GM03348 (cell line): ENCODE measurements at places on chromosomes 1 and 21.

GRCh38 chr1:166974647-166975345 lies 544 bp downstream of the ILDR2 start:
- no peak for DNase-seq

DNA sequence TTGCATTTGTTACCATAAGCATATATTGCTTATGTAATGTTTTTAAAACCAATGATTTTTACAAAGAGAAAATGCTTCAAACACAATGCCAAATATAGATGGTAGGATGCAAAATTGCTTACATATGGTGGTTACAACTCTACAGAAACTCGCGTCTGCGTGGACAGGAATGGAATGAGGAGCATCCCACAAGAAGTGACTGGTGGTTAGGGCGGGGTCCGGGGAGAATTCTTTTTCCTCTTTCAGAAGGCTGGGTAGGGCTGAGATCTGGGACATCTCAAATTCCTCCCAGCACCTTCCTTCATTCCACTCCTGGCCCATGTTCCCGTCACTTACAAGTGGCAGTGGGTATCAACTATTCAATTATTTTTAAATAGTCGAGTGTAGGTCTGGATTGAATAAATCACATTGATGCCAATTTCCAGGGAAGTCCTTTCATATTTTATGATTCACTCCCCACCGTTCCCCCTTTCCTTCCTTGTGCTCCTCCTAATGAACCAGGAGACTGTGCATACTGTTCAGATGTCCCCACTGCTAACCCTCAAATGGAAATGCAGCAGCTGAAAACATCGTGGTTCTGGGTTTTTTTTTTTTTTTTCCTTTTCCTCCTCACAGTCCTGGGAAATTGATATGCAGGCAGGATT lies 174.5 kb upstream of the POU3F1 start:
- peak; percentile 91 for DNase-seq

DNA sequence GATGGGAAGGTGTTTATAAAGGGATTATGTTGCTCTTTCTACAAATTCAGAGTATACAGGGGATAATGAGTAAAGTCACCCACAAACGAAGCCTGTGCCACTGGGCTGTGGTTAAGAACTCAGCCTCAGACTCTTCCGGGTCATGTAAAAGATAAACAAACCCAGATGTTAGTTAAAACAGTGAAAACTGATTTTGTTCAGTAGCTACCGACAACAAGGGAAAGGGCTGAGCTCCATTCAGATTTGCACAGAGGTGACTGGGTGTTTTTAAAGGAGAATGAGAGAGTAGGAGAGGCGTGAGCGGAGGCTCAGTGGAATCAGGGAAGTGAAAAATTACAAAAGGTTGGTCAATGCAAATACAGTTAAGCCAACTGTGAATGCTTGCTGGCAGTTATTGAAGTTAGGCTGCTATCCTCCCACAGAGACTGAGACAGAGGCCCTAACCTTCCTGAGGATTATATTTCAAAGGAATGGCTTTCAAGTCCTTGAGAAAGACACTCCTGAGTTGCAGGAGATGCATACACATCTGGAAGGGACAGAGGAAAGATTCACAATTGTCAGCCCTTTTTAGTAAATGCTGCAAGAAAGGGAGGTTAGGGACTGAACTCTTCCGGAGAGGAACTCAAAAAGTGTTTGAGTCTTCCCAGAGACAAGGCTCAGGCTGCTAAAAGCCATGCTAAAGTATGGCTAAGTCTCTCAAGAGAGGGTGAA lies 29.9 kb upstream of the SAMD13 start:
- peak; percentile 33 for DNase-seq

GRCh38 chr1:154353460-154353904 lies 28.2 kb downstream of the ATP8B2 start:
- DNase-seq = peak; percentile 69

DNA sequence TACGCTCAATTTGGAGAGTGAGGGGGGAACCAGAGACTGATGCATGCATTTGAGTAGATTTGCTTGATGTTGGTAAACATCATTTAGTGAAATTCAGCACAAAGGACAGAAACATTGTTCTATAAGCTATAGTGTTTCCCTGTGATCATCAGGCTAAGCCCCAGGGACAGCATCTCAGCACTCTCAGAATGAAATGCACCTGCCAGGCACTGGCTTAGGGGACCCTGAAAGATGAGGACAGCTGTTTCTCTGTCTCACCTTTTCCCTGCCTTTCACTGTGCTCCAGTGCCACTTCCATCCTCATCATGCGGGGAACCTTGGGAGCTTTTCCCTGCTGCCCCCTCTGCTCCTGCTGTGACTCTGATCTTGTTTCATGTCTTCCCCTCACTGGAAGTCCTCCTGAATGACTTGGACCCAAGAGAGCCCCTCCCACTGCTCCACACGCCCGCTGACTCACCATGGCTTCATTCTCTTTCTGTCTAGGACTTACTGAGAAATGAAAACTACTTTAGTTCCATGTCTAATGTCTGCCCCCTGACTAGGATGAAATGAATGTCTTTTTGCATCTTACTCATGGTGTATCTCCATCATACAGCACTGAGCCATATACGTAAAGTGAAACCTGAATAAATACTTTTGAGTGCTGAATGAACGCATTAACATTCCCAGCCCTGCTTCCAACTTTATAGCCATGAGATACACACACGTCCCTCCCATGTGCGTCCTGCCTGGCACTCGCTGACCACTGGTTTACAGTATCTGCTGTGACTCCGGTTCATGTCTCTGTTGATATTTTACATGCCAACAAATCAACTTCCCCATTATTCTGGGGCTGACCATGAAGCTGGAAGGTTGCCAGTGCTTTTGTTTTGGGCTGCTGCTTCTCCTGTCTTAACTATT lies 182.0 kb downstream of the PCP4 start:
- DNase-seq = no peak

- peak; percentile 59 for DNase-seq
Observed at GRCh38 chr1:207084701-207085180, 3.9 kb upstream of the C4BPB start.

DNA sequence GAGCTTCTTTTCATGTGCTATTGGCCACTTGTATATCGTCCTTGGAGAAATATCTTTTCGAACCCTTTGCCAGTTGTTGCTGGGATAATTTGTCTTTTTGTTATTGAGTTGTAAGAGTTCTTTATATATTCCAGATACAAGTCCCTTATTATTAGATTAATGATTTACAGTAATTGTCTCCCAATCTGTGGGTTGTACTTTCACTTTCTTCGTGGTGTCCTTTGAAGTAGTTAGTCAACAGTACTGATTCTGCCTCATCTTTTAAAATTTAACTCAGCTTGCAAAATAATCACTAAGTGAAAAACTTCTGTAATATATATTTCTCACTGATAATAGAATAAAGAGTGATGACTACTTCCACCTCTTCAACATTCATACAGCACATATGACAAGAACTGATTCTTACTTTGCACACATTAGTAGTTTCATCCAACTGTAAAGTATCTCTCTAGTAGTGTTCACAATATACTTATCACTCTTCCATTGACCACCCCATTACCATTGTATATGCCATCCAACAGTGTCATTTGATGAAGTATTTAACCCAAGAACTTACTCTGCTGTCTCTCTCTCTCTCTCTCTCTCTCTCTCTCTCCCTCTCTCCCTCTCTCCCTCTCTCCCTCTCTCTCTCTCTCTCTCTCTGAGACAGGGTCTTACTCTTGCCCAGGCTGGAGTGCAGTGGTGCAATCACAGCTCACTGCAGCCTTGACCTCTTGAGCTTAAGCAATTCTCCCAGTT lies 104.2 kb upstream of the DMRTA2 start:
- no peak for DNase-seq

DNA sequence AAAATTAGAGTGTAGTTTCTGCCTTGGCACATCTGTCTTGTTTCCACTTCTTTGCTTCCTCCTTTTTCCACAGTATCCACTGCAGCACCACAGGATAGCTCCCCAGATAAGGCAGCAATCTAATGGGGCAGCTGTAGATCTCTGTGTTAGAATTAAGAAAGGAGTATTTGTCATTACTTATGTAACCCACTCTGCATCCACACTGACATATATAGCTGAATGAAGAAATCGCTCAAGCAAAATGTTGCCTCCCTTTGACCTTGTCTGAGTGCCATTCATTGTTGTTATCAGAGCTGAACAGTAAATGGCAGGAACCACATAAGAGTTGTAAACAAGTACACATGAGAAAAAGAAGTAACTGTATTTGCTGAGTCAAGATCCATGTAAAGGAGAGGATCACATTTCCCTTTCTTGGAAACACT lies 45.9 kb upstream of the DPH5 start:
- DNase-seq = no peak
